HTR-8/SVneo (cell line): ENCODE measurements at places on chromosomes 5 and 9.

- no peak for DNase-seq
Observed at GRCh38 chr5:151153766-151154272, 3.8 kb downstream of the ANXA6 start.

GRCh38 chr5:150650021-150651006 is 9.9 kb downstream of the SYNPO start:
- DNase-seq: no peak

DNA sequence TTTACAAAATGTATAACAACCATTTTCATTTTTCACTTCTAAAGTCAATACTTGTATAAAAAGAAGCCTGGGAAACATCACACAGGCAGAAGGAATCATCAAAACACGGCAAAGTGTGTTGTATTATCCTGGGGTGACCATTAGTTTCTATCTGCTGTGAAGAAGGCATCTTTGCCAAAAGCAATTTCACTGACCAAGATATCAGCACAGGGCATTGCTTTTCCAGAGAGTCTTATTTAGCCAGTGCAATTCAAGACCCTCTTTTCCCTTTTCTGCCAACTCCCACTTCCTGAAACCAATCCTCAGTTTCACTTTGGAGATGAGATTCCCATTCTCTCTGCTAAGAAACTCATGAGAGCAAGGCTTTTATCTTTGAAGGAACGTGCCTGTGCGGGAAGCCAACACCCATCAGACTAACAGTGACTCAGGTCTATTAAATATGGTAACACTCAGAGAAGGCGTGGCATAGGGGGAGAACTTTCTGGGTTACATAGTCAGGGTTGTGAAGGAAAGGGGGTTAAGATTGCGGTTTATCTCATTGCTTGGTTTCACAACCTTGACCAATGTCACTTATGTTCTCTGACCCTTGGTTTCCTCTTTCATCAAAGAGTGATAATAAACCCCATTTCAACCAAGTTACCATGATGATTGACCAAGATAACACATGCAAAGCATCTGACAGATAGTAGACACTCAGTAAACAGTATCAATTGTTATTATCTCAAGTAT is 666.9 kb upstream of the KLF4 start:
- DNase-seq: no peak

- DNase-seq: no peak
Observed at GRCh38 chr5:142107736-142108431, 695 bp upstream of the NDFIP1 start.

- peak; percentile 9 for DNase-seq
Observed at GRCh38 chr9:2087500-2088313, 72.6 kb downstream of the SMARCA2 start.

DNA sequence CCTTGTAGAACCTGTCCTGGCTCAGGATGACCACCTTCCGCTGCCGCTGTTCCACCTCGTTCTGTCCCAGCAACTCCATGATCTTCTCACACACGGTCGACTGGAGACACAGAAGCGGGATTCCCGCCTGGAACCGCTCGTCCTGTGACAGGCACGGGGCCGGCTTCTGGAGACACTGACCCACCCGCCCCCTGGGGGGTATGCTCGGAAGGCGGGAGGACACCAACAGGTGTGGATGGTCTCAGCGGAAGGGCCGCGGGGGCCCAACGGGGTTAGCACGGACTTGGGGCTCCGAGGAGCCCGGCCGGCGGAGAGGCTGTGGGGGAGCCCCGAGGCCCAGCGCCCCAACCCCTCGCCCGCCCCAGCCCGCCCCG is 530 bp downstream of the UCK1 start:
- peak; percentile 50 for DNase-seq

DNA sequence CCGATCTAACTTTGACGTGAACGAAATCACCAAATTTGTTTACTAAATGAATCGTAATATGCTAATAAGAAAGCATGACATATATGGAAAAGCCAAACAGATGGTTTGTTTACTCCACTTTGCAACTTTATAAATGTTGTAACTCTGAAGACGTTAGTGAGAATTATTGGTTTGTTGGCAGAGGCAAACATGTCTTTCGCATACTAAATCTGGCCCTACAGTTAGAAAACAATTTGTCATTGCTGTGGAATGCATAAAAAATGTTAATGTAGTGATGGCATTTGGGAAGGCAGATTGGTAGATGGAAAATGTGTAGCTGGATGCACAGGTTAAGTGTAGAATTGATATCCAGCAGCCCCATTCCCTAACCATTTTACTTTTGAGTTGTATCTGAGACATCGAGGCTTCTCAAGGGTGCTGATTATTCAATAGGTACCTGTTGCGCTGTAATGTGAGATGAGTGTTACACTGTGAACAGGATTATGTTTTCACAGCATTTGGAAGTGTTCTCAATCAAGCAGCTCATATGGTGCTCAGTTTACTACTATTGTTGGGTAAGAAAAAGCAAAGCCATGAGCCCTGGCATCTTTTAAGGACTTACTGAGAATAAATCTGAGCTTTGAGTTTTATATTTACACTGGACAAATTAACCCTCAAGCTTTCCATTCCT is 444.8 kb downstream of the BNC2 start:
- peak; percentile 15 for DNase-seq

- no peak for DNase-seq
Observed at GRCh38 chr5:122844910-122845228, 544 bp upstream of the SNX24 start.

DNA sequence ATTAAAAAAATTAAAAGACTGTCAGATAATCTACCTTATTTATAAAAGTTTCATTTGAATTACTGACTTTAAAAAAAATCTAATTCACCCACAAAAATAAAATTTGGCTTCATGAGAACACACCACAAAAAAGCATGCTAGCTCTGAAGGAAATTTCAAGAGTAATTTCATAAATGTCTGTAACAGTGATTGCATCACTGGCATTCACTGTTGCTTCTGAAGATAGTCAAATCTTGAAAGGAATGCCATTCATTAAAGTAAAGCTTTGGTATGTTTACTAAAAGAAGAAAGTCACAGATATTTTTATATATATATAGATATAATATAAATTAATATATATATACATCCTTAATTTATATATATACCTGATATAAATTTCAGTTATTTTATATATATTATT is 43.4 kb downstream of the NADK2 start:
- no peak for DNase-seq

- no peak for DNase-seq
Observed at GRCh38 chr5:50535393-50535792, 94.3 kb upstream of the EMB start.

- no peak for DNase-seq
Observed at GRCh38 chr5:151632524-151632923, 41.4 kb upstream of the FAT2 start.

DNA sequence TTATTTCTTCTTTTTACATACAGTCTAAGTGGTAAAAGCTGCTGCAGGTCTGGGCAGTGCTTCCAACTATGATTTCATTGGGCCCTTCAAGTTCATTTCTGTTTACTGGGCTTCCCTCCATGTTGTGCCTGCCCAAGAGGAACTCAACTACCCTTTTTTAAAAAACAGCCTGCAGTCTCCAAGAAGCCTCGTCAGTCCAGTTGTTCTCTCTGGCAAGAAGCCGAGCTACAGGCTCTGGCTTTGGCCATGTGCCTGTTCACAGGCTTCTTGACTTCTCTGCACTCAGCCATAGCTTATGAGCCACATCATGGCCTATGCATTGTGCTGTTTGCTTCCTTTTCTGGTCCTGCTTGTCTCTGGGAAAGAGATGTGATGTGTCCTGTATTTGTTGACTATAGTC is 119.7 kb upstream of the PJA2 start:
- DNase-seq: no peak

DNA sequence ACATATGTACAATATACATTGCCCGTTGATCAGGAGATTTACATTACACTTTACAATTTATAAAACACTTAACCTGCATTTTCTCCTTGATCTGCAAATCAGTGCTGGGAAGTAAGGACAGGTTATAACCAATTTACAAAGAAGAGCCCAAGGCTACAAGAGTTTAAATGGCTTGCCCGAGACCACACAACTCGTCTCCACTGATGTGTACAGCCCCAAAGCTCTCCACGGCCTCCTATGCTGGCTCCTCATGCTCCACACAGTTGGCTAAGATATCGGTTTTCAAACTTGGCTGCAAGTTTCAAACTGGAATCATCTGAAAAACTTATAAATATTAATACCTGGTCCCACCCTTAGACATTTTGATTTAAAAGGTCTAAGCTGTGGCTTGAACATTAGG is 10.3 kb downstream of the ACTL7B start:
- DNase-seq: no peak

DNA sequence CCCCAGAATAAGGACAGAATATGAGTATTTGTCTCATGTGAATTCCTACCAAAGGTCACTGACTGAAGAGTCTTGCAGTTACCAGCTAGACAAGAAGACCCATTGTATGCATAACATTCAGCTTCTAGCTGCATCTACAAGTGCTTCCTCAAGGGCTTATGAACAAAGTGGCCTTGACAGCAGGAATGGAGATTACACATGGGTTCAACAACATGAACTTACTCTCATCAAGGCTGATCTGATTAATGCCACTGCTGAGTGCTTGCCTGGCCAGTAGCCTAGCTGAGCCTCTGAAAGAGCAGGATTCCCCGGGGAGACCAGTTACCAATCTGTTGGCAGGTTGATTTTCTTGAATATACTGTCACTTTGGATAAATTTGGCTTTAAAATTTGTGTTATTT is 76.7 kb upstream of the CHD1 start:
- no peak for DNase-seq

GRCh38 chr5:6781716-6782115 is 68.5 kb downstream of the TENT4A start:
- DNase-seq: no peak

- no peak for DNase-seq
Observed at GRCh38 chr5:109143031-109143430, 266.7 kb downstream of the PJA2 start.

DNA sequence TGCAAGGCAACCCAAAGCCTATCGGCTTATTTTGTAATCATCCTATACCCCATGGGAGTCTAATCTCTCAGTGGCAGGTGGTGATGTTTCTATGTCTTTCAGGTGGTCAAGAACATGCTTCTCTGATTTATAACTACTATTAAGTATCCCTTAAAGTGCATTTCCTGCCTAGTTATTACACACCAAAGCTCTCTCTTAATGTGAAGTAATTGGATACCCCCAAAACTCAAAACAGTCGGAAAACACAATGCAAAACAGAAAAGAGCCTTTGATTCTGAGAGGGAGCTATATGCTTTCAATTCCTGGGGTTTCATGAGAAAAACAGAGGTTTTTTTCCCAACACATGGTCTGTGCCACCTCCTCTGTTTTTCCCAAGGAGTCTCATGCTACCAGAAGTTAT is 416.4 kb downstream of the CSNK1G3 start:
- DNase-seq: no peak

DNA sequence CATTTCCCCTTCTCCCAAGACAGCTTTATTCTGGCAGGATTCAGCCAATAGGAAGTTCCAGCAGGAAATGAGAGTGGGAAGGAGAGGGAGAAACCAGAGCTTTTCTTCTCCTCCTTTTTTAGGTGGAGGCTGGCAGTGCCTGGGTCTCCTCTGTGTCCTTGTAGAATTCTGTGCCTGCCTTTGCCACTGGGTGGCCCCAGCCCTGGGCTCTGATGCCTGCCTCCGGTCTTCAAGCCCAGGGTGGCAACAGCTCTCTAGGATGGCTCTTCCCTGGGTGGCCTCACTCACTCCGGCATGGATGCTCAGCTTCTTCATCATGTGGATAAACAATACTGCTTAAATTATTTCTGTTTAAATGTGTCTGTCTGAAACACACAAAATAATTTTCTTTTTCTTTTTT is 694.8 kb downstream of the SEMA5A start:
- DNase-seq: no peak

- DNase-seq: no peak
Observed at GRCh38 chr5:163377982-163378381, 59.4 kb upstream of the CCNG1 start.

- DNase-seq: peak; percentile 89
Observed at GRCh38 chr9:113150670-113151611, at the start of gene SLC31A2. SLC31A2 (plus strand) TSS chr9:113151007; CDS start chr9:113151075, 68 bp downstream.

- peak; percentile 51 for DNase-seq
Observed at GRCh38 chr9:92668746-92669526, 995 bp downstream of the IPPK start.

DNA sequence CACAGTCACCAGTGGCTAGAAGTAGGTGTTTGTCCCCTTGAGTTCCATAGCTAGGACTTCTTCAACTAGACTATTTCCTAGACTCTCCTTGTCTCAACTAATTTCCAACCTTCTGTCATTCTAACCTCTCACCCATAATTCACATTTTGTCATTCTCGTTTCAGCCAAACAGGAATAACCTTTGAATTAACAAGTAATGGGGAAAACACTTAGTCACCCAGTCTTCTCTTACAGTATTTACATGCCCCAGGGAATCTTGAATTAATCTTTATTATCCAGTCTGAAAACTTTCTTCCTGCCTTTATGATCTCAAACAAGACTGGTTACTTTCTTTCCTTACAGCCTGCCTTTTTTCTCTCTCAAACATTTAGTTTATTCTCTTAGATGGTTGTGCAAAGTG is 63.3 kb upstream of the RUSC2 start:
- no peak for DNase-seq

DNA sequence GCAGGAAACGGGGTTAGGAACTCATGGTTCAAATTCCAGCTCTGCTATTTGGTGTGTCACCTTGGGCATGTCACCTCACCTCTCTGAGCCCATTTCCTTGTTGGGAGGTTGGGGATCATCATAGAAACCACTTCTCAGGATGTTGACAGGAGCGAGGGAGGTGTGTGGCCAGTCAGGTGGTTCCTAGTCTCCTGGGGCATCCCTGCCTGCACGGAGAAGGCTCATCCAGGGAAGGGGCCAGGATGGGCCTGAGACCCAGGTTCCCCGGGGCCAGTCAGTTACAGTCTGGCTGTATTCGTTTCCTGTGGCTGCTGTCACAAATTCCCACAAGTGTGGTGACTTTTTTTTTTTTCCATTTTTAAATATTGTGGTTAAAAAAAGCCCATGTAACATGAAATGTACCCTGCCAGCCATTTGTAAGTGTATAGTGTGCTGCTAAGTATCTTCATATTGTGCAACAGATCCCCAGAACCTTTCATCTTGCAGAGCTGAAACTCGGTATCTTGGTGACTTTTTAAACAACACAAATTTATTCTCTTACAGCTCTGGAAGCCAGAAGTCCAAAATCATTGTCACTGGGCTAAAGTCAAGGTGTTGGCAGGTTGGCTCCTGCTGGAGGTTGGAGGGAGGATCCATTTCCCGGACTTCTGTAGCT is 78.7 kb upstream of the UNC5A start:
- no peak for DNase-seq

DNA sequence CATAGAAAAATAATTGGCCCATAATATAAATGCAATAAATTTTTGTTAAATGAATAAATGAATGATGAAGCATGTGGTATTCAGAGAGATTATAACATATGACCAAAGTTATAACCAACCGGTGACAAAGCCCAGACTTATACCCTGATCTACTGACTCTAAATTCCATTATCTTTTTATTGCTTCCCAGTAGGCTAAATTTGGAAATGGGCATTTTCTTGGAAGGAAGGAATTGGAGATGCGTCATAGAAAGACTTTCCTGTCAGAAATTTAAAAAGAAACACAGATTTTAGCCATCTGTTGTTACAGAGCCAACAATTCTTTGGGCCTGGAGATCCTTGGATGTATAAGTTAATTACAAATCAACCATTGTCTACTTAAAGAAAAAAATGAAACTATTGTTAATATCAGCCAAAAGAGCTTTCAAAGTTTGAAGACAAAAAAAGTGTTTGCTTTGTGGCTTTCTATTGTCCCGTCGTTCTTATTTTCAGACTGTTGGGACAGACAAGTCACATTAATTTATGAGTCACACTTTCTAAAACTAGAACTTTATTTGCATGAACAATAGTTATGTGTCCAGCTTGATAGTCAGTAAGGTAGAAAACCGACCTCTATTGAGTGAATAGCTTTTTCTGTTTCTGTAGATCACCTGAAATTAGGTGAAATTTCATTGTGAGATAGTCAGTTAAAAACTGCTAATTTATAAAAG is 428.7 kb downstream of the GABRG2 start:
- DNase-seq: no peak

- no peak for DNase-seq
Observed at GRCh38 chr9:106653213-106653612, 209.8 kb upstream of the ZNF462 start.
